ENCODE measurements at places on chromosomes 1 and 21.
A peak's percentile ranks its signal among the peaks of the same experiment; 100 is the strongest.

GRCh38 chr1:212285685-212286555, 710 bp downstream of the PPP2R5A start:
- DNase-seq: peak; percentile 31

- no peak for DNase-seq
Measured at GRCh38 chr21:45006536-45007095, 66.8 kb downstream of the SLX9 start.

GRCh38 chr1:46673749-46674182, 2.1 kb downstream of the TEX38 start:
- no peak for DNase-seq

- peak; percentile 60 for DNase-seq
Measured at GRCh38 chr1:7218210-7218832, 433.1 kb downstream of the CAMTA1 start.

Data from SK-N-DZ (cell line).